ENCODE measurements at places on chromosomes 2 and 18.

GRCh38 chr2:168825126-168825525 lies 22.7 kb downstream of the NOSTRIN start:
- DNase-seq, result no peak

GRCh38 chr2:20348542-20348941 lies 2.1 kb downstream of the PUM2 start:
- DNase-seq, result no peak

GRCh38 chr2:128313931-128314347 lies 4.7 kb downstream of the HS6ST1 start:
- no peak for DNase-seq

DNA sequence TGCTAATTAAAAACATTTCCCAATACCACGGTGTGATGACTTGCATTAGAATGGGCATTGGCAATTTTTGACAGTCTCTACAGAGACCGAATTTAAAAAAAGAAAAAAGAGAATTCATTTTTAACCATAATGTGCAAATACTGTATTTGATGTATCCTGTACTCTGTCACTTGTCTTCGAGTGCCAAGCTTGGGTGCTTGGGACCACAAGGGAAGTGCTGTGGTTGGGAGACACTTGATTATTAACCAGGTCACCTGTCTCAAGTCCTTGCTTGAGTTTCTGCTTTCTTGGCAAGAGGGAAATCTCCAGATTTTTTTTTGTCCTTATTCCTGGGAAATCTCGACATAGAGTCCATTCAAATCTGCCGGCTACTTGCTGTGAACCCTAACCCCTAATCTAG lies 209.0 kb downstream of the MC4R start:
- DNase-seq, result no peak

DNA sequence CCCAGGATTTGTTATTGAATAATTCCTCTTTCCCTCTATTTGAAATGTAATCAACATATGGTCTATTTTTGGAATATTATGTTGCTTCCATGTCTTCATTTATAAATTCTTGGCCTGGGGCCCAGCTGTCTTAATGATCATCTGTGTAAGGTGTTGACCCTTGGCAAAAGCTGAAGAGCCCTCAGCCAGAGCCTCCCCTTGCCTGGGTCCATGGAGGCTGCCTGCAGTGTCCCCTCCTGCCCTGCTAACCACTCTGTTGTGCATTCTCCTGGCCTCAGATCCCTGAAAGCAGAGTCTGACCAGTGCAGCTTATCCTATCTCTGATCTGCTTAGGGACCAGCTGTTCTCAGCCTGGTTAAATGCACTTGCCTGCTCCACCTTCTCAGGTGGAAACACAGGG lies 226.1 kb upstream of the APCDD1 start:
- DNase-seq, result no peak

DNA sequence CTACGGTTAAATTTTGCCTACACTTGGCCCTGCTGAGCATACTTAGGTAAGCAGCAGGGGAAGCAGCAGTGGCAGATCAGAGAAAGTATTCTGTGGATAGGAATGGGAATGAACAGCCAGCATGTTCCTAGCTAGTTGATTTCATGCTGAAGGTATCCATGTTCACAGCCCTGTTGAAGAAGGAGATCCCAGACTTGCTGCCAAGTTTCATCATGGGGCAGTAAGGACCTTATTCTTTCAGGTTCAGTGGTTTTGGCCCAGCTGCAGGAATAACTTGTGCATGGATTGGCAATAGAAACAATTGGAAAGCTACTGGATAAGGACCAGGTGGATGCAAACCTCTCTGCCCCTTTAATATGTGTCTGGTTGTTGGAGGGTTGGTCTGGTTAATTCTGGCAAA lies 98.2 kb upstream of the TMEM178A start:
- no peak for DNase-seq

Data from activated CD4-positive, alpha-beta T cell treated with anti-CD3 and anti-CD28 coated beads, Interleukin-2, amount 50 U/mL, for 16 hours (primary cell).